ENCODE measurements at places on chromosomes 2 and 18. TPM values are rescaled to one million over a fixed set of nuclear protein-coding genes. Genes with fewer than 3 reads are reported as not detected.

DNA sequence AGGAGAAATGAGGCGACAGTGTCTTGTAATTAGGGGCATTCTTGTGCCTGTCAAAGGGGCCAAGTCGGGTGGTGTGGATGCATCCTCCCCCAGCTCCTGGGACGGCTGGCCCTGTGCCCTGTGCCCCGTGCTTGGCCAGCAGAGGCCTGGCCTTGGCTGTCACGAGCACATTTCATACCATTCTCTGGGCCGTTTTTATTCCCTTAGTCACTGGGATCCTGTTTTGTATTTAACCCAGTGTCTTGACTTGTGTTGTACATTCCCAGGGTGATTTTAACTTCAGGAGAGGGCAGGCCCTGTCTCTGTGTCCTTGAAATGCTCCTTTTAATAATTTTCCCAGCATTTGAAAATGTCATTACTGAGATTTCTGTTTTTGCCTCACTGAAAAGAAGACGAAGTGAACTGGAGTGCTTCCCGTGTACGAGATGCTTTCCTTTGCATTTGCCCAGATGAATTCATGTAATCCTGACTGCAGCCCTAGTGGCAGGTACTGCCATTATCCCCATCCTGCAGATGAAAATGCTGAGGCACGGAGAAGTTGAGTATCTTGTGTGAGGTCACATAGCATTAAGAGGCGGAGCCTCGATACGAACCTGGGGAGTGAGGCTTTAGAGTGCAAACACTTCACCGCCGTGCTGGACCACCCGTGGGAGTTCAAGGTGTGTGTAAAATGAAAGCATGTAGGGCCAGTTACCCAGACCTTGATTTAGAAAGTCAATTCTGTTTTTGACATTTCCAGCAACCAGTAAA lies 57.0 kb downstream of the SH3RF3 start:
- no peaks in the 10 kb centered on the region for H3K27me3 ChIP-seq
- DNase-seq = peak; percentile 96
- peaks cover 26% of the 10 kb centered on the region for H3K4me1 ChIP-seq
- H3K4me3 ChIP-seq = peak overlapping the region; percentile 33

The STON1 gene
- 15.6 TPM for total RNA-seq

The TEKT4 gene
- not detected for total RNA-seq

The ECEL1 gene
- not detected for total RNA-seq

The GLB1L gene
- total RNA-seq = 21.0 TPM

The GPR55 gene
- total RNA-seq = not detected

Measured in osteoblast (primary cell).